Heart right ventricle (tissue), 16 donors: ENCODE measurements at places on chromosomes 1 and 21. TPM values are rescaled to one million over a fixed set of nuclear protein-coding genes. Genes with fewer than 3 reads are reported as not detected.

DNA sequence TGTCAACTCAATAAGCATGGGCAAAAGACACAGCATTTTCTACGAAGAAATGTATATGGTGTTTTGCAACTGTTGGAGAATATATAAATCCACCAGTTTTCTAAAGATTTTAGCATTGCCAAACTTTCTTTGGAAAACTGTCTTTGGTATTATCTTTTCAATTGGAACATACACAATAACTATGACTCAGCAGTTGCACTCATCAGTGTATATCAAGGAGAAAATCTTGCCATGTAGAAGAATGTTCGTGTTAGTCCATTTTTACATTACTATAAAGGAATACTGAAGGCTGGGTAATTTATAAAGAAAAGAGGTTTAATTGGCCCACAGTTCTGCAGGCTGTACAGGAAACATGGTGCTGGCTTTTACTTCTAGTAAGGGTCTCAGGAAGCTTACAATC lies 41.1 kb downstream of the PRKAA2 start:
- no peak for DNase-seq

GRCh38 chr1:96721053-96721415 lies 550 bp upstream of the PTBP2 start:
- no peak for DNase-seq

- DNase-seq, result no peak
Measured at GRCh38 chr1:1179346-1179982, 5.8 kb downstream of the TTLL10 start.

NPHS2 gene
- total RNA-seq, result not detected

DNA sequence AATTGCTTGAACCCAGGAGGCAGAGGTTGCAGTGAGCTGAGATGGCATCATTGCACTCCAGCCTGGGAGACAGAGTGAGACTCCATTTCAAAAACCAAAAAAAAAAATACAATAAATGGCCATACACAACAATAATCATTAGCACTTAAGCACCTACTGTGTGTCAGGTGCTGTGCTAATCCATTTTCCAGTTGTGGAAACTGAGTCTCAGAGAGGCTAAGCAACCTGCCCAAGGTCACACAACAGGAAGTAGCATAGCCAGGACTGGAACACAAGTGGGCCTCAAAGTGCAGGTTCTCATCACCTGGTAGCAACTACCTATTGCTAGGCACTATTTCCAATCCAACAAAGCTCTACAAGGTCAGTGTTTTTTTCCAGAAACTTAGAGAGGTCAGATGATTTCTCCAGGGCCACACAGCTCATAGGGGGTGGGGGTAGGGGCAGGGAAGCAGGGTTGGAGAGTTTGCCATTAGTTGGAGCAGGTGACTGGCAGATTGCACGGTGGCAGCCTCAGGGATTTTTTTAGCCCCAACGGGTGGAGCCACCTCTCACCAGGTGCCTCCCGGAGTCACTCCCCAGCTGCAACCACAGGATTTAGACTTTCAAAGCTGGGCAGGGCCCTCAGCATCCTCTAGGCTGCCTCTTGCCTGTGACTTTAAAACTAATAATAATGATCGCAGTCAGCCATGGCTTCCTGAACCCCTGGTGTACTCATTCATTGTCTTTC lies 52.5 kb upstream of the ID3 start:
- no peak for DNase-seq

- no peak for DNase-seq
Measured at GRCh38 chr1:150269451-150269850, 635 bp upstream of the APH1A start.

- DNase-seq, result no peak
Measured at GRCh38 chr1:67484492-67484891, 54.3 kb upstream of the SERBP1 start.

SPAG17 gene
- not detected for total RNA-seq

AMY1A gene
- total RNA-seq, result not detected

DNA sequence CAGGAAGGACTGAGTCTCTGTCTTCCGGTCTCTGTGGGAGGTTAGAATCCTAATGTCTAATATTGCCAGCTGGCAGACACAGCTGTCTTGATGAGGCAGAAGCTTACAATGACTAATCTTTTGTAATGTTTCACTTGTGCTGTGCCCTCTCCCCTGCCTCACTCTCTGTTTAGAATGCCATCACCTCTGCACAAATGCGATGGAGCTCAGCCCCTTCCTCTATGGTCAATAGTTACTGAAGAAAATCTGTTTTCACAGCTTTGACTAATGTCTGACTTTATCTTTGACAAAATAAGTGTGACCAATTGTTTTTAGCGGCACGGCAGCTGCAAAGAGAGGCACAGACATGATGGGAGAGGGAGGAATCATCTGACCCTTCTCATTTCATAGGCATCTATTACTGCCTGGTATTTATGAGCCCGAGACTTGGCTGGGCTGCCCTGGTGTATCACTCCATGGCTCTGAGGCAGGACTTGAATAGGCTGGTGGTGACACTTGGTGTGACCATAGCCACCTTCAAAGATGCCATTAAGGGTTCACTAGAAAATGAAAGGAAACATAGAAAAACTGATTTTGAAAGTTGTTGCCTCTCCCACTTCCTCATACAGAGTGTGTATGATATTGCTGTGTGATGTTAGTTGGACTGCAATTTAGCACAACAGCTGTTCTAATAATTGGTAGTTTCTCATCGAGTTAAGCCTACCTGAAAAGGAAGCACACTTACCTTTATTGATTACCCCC lies 163.2 kb upstream of the NBPF11 start:
- no peak for DNase-seq

OR10Z1 gene
- not detected for total RNA-seq

DNA sequence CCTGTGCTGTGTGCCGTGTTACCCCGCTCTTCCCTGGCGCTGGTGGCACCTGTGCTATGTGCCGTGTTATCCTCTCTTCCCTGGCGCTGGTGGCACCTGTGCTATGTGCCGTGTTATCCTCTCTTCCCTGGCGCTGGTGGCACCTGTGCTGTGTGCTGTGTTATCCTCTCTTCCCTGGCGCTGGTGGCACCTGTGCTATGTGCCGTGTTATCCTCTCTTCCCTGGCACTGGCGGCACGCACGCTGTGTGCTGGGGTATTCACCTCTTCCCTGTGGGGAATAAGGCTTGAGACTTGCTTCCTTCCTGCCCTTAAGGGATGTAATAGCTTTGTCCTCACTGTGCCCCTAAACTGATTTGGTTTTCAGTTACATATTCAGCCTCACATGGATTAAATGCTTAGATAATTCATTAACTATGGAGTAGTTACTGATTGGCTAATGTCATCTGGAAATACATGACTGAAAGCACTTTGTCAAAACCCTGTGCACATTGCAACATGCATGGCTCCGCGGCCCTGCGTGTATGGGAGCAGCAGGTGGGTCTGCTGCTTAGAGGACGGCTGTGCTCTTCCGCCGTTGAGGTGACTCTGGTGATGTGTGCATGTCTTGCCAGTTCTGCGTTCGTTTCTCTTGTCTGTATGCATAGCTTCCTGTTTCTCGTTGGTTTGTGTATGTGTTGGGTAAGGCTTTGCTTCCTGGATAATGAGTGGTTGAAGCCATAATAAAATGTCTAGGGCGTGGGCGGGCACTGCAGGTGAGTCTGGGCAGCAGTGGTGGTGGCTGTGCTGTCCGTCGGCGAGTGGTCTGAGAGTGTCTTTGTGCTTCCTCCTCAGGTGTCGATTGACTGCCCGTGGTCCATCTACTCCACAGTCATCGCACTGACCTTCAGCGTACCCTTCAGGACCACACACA lies 17.9 kb upstream of the PWP2 start:
- DNase-seq, result no peak

DIRAS3 gene
- total RNA-seq, result 28.9 TPM

- DNase-seq, result no peak
Measured at GRCh38 chr1:71080230-71080738, 551 bp downstream of the ZRANB2 start.

GRCh38 chr1:234327577-234328164 lies 45.6 kb upstream of the COA6 start:
- no peak for DNase-seq

FMOD gene
- total RNA-seq, result 9.0 TPM

DNA sequence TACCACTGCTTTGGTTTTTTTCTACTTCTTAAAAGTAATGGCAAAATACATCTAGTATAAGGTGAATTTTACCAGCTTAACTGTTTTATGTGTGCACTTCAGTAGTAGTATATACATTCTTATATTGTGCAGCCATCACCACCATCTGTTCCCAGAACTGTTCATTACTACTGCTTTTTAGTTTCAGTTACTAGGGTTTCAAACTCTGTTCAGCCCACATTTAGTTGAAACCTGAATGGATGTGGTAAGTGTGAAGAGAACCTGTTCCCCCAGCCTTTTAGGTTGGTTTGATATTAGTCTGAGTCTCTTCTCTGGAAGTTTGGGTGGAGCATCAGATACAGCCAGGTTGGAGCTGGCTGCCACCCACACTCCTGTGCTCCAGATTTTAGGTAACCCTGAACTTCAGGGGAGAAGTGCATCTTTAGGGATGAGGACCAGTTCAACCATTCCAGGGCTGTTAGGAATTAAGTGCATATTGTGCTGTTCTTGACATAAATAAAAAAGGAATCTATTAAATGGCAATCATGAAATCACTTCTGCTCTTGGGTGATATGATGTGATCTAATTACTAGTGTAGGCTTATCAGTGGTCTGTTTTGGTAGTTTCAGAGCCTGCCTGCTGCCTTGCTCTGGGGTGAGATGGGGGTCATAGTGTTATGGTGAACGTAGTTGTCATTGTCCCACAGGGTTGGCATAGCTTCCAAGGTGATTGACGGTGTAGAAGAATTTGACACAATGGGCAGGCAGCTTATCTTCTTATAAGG lies 32.1 kb downstream of the URB2 start:
- no peak for DNase-seq

GRCh38 chr1:198056255-198056654 lies 100.5 kb upstream of the NEK7 start:
- DNase-seq, result no peak

DNA sequence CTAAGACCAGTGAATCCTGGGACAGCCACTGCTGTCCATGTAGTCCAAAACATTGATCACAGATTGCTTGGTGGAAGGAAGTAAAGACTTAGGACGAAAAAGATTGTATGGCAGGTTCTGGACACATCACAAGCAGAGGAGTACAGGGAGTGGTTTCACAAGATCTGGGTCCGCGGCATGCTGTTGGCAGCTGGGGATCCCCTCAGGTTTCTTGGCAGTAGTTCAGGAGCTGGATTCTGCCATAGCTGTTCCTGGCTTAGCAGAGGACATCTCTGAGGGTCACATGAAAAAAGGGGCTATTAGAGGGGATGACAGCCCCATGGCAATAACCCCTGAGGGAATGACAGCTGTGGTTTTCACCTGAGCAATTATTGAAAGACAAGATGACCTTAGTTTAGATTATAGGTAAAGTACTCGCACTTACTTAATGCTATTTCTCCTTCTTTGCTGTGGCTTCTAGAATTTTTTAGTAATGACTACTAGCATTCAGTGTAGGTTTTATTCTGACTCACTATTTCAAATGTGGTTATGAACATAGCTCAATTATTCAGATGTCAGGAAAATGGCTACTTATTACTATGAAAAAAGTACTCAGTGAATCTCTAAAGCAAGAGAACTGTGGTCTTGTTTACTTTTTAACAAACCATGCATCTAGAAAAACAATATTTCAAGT lies 8.2 kb downstream of the KRTAP27-1 start:
- no peak for DNase-seq

GRCh38 chr1:52842643-52843310 lies at the start of gene ZYG11A:
Gene ZYG11A, plus strand, starts transcription at chr1:52842760. Its CDS starts 124 bp downstream, at chr1:52842884.
- DNase-seq, result peak; percentile 58

DNA sequence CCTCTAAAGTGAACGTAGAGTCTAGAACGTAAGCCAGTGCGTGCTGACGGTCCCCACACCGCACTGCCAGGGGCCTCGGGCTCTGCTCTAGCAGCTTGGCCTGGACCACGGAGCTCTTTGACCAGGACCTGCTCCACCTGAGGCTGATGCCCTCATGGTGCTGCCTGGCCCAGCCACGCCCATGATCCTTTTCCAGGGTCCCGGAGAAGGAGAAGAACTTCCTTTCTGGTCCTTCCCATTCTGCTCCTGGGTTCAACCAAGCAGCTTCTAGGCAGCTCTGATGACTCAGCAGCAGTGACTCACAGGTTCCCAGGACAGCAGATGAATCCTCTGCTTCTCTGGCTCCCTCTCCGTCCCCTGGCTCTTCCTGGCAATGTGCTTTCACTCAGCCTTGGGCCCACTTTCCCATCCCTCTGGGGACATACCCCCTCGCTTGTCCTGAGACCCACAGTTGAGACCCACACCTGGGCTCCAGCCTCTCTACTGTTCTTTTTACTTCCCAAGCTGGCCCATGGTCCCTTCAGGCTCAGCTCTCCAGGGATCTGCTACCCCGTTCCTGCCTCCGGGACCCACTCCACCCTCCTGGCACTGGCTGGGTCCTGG lies 246.3 kb upstream of the RAB4A start:
- DNase-seq, result no peak
